ENCODE measurements at places on chromosomes 1 and 21. TPM values are rescaled to one million over a fixed set of nuclear protein-coding genes. Genes with fewer than 3 reads are reported as not detected.
A peak's percentile ranks its signal among the peaks of the same experiment; 100 is the strongest.

GRCh38 chr21:25997788-25998611 is 172.6 kb downstream of the APP start:
- DNase-seq = no peak

GRCh38 chr1:64387389-64388285 is 82.3 kb upstream of the CACHD1 start:
- DNase-seq = peak; percentile 2

The OR2L3 gene
- 3.6 TPM for total RNA-seq

The AZIN2 gene
- total RNA-seq = 4.6 TPM

DNA sequence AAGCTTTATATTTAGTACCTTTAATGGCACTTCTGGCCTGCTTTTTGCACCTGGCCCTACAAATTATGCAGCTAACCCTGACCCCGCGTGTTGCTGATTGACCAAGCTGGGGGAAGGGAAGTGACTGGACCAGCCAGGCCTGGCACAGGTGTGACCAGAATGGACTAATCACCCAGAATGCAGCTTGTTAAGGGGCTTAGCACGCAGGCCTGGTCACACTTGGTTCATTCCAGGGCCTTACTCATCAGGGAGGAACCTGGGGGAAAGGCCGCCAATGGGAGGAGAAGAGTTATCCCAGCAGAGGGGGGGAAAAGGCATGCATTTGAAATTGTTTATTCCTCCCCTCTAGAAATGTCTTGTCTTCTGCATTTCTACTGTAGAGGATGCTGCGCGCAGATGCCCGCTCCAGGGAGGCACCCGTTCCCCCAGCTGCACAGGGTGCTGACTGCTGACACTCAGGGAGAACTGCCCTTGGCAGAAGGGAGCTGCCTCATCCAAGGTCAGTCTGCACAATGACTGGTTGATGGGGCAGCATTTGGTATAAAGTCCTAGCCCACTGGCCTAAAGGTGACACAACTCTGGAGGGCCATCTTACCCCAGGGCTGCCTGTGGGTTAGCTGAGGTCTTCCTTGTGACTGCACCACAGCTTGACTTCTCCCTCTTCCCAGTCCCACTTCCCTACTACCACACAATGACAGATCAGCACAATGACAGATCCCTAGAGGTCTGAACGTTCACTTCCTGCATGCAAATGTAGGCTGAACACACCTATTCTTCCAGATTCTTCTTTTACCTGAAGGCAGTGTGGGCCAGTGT is 29.0 kb downstream of the DHCR24 start:
- no peak for DNase-seq
